ENCODE measurements at places on chromosomes 12 and 14.

DNA sequence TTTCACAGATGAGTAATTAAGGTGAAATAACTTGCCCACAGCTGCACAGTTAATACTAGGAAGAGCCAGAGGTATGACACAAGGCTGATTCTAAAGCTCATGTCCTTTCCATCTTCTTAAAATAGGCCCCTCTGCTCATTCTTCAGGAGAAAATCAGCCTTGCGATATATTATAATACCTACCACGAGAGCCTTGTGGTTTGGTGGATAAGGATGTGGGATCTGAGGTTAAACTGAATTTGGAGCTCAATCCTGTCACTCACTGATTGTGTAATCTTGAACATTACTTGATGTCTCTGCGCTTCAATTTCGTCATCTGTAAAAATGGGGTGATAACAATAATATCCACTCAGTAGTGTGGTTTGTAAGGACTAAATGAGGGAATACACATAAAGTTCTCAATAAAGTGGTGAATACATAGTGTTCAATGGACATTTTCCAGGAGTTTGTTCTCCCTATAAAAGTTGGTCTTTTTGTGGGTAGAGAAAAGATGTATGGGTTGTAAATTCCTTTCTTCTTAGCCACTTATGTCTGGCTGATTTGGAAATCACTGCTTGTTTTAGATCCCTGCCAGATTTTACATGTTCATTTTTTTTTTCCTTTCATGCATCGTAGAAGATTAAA is 25.1 kb upstream of the ATP2B1 start:
- H3K36me3 ChIP-seq, result no peaks in the 10 kb centered on the region
- DNase-seq, result no peak
- H3K27me3 ChIP-seq, result no peaks in the 10 kb centered on the region
- H3K4me1 ChIP-seq, result no peaks in the 10 kb centered on the region

- no peak overlapping the region for H3K4me3 ChIP-seq
- no peaks in the 10 kb centered on the region for H3K4me1 ChIP-seq
- H3K27me3 ChIP-seq, result no peaks in the 10 kb centered on the region
- peak; percentile 89 for DNase-seq
- H3K36me3 ChIP-seq, result 0 out of 2 replicates have a peak, but pooled peaks cover 5% of the 10 kb centered on the region
Measured at GRCh38 chr12:116434155-116435011, 124.8 kb upstream of the MAP1LC3B2 start.

GRCh38 chr14:99758121-99758821 is 34.9 kb upstream of the EML1 start:
- H3K4me3 ChIP-seq, result no peak overlapping the region
- H3K27ac ChIP-seq, result no peak overlapping the region
- DNase-seq, result peak; percentile 79
- peaks cover 6% of the 10 kb centered on the region for H3K4me1 ChIP-seq
- H3K27me3 ChIP-seq, result no peaks in the 10 kb centered on the region
- H3K36me3 ChIP-seq, result no peaks in the 10 kb centered on the region

- no peak overlapping the region for H3K27ac ChIP-seq
- no peaks in the 10 kb centered on the region for H3K27me3 ChIP-seq
- H3K4me3 ChIP-seq, result no peak overlapping the region
Measured at GRCh38 chr14:97850886-97851285, 1053.7 kb downstream of the VRK1 start.

- H3K4me3 ChIP-seq, result no peak overlapping the region
- no peaks in the 10 kb centered on the region for H3K4me1 ChIP-seq
- DNase-seq, result no peak
- no peaks in the 10 kb centered on the region for H3K27me3 ChIP-seq
- H3K36me3 ChIP-seq, result no peaks in the 10 kb centered on the region
Measured at GRCh38 chr14:25658988-25659387, 609.0 kb upstream of the STXBP6 start.

GRCh38 chr14:82447586-82447985 is 913.9 kb upstream of the SEL1L start:
- no peak for DNase-seq
- H3K27ac ChIP-seq, result no peak overlapping the region
- peaks cover 4% of the 10 kb centered on the region for H3K36me3 ChIP-seq
- H3K27me3 ChIP-seq, result no peaks in the 10 kb centered on the region
- H3K4me1 ChIP-seq, result no peaks in the 10 kb centered on the region
- no peak overlapping the region for H3K4me3 ChIP-seq

GRCh38 chr12:115046805-115047204 is 362.8 kb upstream of the TBX3 start:
- H3K4me3 ChIP-seq, result no peak overlapping the region
- no peak for DNase-seq
- no peaks in the 10 kb centered on the region for H3K27me3 ChIP-seq
- no peak overlapping the region for H3K27ac ChIP-seq
- no peaks in the 10 kb centered on the region for H3K4me1 ChIP-seq

DNA sequence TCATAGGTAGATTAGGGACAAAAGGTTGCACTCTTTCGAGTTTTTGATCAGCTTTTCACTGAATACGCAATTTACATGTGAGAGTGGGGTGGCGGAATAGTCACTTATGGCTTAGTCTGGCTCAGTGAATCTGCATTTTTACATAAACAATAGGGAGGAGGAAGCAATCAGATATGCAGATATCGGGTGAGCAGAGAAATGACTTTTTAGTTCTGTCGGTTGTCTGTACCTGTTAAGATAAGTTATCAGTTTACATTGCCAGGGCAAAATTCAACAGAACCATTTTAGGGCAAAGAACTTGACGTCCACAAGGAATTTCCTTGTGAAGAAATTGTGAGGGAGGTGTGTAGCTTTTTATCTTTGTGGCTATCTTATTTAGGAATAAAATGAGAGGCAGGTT is 15.4 kb upstream of the EGLN3 start:
- peaks cover 6% of the 10 kb centered on the region for H3K4me1 ChIP-seq
- no peaks in the 10 kb centered on the region for H3K27me3 ChIP-seq
- H3K36me3 ChIP-seq, result peaks cover 4% of the 10 kb centered on the region
- DNase-seq, result no peak
- no peak overlapping the region for H3K27ac ChIP-seq

GRCh38 chr12:113366827-113367226 is 8.4 kb downstream of the PLBD2 start:
- H3K27ac ChIP-seq, result no peak overlapping the region
- H3K4me1 ChIP-seq, result no peaks in the 10 kb centered on the region
- no peak for DNase-seq
- H3K27me3 ChIP-seq, result no peaks in the 10 kb centered on the region

- H3K4me3 ChIP-seq, result no peak overlapping the region
- no peak for DNase-seq
- H3K27ac ChIP-seq, result no peak overlapping the region
- no peaks in the 10 kb centered on the region for H3K36me3 ChIP-seq
- no peaks in the 10 kb centered on the region for H3K27me3 ChIP-seq
Measured at GRCh38 chr12:90274407-90274806, 565.8 kb upstream of the ATP2B1 start.

DNA sequence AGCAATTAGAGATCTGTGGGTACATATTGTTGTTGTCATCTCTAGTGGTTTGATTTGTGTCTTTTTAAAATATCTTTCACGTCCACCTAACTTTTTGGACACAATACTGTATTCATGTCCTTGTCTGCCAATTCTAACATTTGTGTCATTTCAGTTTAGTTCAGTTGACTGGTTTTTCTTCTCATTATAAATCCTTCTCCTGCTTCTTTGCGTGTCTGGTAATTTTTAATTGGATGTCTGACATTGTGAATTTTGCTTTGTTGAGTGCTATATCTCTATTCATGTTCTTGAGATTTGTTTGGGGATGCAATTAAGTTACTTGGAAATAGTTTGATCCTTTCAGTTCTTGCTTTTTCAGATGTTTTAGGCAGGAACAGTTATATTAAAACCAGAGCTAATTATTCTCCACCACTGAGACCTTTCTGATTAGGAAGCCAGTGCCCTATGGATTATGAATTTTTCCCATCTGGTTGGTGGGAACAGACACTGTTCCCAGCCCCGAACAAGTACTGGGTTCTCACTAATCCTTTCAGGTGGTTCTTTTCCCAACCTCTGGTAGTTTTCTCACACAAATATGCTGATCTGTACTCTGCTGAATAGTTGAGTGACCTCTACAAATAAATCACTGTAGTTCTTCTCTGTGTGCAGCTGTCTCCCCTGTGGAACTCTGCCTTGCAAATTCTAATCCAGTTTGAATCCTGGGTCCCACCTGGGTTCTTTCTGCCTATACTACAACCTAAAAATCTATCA is 91.1 kb upstream of the DYNC1H1 start:
- DNase-seq, result no peak
- no peak overlapping the region for H3K27ac ChIP-seq
- H3K4me1 ChIP-seq, result no peaks in the 10 kb centered on the region

DNA sequence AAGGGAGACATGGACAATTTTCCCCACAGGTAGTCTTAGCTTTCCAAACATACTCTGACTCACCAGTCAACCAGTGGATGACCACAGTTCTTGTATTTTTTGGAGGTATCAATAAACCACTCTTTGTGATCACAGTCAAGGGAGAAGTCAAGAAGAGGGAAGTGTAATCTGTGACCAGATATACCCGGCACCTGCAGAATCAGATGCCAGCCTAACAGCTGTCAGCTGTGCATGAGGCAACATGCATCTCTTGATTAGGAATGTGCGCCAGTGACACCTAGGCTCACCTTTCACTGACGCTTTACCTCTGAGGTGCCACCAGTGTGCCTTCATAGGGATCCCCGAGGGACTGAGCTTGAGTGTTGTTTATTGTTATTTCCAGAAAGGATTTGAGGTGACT is 20.0 kb downstream of the PROX2 start:
- no peak for DNase-seq
- no peak overlapping the region for H3K27ac ChIP-seq
- no peaks in the 10 kb centered on the region for H3K36me3 ChIP-seq
- no peaks in the 10 kb centered on the region for H3K27me3 ChIP-seq

GRCh38 chr14:33857650-33858049 is 93.2 kb downstream of the EGLN3 start:
- no peaks in the 10 kb centered on the region for H3K27me3 ChIP-seq
- no peak for DNase-seq
- no peak overlapping the region for H3K27ac ChIP-seq
- no peaks in the 10 kb centered on the region for H3K4me1 ChIP-seq
- H3K36me3 ChIP-seq, result no peaks in the 10 kb centered on the region

DNA sequence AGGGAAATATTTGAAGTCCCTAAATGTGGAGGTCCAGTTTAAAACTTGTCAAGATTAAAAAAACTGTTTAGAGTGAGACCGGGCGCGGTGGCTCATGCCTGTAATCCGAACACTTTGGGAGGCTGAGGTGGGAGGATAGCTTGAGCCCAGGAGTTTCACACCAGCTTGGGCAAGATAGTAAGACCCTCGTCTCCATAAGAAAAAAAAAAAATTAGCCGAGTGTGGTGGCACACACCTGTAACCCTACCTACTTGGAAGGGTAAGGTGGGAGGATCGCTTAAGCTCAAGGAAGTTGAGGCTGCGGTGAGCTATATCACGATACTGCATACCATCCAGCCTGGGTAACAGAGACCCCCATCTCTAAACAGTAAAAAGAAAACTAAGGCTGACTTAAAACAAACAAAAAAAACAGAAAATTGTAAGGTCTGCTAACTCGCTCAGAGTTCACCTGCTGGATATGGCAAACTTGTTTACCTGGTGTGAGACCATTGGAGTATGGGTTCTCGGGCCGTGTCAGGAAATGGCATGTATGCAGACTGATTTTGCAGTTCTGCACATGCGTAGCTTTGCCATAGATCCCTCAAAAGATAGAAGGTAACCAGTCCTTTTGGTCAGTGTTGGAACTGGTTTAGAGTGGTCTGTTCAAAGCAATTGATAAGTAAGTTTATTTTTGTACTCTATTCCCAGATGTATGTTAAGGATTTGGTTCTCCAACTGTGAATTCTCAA is 2.1 kb downstream of the RNF10 start:
- no peaks in the 10 kb centered on the region for H3K4me1 ChIP-seq
- H3K4me3 ChIP-seq, result peak overlapping the region; percentile 95
- no peak overlapping the region for H3K27ac ChIP-seq
- peaks cover 31% of the 10 kb centered on the region for H3K36me3 ChIP-seq
- no peaks in the 10 kb centered on the region for H3K27me3 ChIP-seq
- no peak for DNase-seq
